ENCODE measurements at places on chromosomes 5 and 9.
A peak's percentile ranks its signal among the peaks of the same experiment; 100 is the strongest.

GRCh38 chr5:122297587-122298298, 14.3 kb upstream of the SNCAIP start:
- DNase-seq: no peak

DNA sequence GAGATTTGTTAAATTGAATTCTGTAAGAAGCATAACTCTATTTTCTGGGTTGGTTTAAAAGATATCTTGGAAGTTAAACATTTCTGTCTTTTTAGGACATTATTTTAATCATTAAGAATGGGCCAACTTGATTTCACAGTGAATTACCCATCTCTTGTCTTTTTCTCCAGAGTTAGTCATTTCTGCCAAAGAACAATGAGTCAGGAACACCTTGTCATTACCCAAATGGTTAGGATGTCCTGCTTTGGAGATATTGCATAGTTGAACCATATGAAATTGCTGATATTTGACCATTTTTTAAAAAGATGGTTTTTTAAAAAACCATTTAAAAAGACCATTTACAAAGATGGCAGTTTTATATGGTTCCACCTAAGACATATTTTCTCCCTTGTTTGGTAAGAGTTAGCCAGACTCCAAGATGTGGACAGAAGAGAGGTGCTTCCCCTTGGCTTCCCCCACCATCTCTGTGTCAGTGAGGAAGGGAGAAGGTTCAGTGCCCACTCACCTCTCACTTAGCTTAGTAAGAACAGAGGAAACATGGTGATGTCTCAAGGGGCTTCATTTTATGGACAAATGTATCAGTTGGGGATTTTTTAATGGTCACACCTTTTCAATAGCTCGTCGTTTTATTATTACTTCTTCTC, 103.0 kb downstream of the PCSK1 start:
- DNase-seq: no peak

GRCh38 chr9:69985971-69986370, 57.7 kb upstream of the MAMDC2 start:
- no peak for DNase-seq

DNA sequence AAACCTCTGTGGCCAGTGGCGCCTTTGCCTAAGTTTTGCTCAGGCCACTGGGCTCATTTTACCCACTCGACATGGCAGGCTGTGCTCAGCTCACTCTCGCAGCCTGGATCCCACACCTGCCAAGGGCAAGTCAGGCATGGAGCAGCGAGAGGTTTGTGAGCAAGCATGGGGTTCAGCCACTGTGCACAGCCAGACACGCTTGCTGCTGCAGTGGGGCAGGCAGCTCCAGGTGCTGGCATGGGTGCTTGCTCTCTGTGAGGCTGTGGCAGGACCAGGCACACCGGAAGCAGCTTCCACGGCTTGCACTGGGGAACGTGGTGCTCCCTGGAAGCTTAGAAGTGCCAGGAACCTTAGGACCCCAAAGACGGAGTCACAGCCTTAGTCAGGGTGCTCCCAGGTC, 470.1 kb downstream of the CDH9 start:
- DNase-seq: no peak

DNA sequence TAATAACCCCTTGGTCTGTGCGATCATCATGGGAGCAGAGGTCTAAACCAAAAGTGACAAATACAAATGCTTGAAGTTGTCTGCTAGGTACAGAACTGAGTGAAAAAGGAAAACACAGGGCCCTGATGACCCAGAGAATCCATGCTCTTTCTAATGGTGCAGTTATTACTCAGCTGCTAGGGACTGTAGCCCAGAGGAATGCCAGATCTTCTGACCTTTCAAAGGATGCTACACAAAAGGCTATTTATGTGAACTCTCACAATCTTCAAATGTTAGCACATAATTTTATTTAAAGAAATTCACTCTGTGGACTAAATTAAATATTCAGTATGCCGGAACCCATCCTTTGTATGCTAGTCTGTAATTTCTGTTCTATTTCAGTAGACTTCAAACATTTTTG, 79.9 kb downstream of the PRR16 start:
- DNase-seq: no peak

GRCh38 chr5:9268226-9268625, 277.6 kb downstream of the SEMA5A start:
- DNase-seq: no peak

- DNase-seq: peak; percentile 87
Observed at GRCh38 chr5:81428861-81429260, 34.9 kb upstream of the ACOT12 start.

- DNase-seq: no peak
Observed at GRCh38 chr9:112341730-112342129, 8.3 kb upstream of the PTBP3 start.

GRCh38 chr5:54309691-54310432, 511 bp downstream of the ARL15 start:
- peak; percentile 62 for DNase-seq

GRCh38 chr9:70076678-70077077, 33.0 kb downstream of the MAMDC2 start:
- no peak for DNase-seq

- DNase-seq: no peak
Observed at GRCh38 chr5:11955331-11955730, 51.1 kb upstream of the CTNND2 start.

- no peak for DNase-seq
Observed at GRCh38 chr5:32251871-32252458, 60.8 kb downstream of the MTMR12 start.

DNA sequence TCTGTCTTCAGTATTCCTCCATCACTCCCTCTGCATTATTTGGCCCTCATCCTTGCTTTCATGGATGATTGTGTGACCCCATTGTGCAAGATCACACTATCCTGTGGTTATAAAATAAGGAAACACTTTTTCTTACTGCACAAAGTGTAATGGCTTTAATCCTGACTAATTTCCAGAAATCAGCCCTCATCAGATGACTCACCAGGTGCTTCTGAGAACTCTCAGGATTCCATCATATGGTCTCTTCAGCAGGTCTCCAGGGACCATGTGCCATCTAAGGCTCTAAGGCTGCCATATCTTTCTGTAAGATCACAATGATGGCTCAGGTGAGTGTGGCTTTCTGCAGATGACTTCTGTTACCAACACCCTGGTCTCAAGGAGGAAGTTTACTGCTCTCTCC, 27.3 kb upstream of the FER start:
- no peak for DNase-seq

GRCh38 chr9:100285080-100285479, 67.7 kb downstream of the TEX10 start:
- DNase-seq: no peak

DNA sequence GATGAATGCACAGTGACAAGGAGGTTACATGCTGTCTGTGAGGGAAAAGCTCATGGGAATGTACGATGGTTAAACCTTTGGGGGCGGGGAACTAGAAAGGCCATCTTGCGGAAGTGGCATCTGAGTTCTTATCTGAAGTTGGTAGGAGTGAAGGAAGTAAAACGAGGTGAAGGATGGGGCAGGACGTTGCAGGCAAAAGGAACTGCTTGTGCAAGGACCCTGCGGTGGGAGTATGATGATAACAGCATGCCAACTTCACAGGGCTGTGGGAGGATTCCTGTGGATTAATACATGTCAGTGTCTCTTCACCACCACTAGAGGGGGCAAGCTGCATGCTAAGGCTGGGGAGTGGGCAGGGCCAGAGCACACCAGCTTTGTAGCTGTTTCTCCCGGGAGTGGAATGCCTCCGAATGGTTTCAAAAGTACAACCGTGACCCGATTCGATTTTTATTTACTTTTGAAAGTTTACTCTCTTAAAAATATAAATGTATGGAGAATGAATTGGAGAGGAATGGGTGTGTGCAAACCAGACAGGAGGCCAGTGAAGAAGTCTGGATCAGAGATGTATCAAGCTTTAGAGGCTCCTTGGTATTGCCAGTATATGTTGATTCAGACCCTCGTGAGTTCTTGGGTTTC, 62.5 kb downstream of the CYFIP2 start:
- peak; percentile 71 for DNase-seq

DNA sequence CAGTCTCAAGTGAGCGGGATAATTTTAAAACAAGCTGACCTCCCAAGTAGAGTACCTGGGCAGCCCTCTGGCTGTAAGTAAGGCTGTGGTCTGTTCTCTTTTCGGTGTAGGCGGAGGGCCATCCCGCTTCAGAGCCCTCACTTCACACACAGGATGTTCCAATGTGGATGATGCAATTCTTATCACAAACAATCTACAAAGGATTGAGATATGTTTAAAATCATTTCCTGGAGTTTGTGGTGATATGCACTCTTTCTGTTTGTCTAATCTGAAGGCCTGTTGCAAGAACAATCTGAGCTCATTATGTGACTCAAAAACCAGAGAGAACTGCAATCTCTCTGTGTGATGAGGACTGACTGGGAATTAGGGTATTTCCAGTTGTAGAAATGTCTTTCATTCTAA, 42.5 kb downstream of the ITGA2 start:
- DNase-seq: peak; percentile 88

- no peak for DNase-seq
Observed at GRCh38 chr9:112170235-112170634, 4.9 kb downstream of the SUSD1 start.

GRCh38 chr9:96061293-96061987, 185.9 kb downstream of the ERCC6L2 start:
- DNase-seq: peak; percentile 65

DNA sequence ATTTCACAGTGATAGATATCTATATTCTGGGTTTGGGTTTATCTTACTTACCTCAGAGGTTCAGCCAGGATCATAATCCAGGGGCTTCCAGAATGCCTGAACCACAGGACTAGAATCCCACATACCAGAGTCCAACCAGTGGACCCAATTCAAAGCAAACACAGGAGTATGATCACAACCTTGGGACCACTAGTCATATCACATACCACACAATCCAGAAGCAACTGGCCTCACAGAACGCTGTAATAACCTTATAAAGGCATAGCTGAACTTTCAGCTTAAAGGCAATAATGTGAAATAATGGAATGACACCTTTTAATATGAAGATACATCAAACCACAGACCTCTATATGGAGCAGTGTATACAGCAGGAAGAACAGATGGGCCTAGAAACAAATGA, 25.3 kb downstream of the RAPGEF6 start:
- DNase-seq: no peak

- DNase-seq: no peak
Observed at GRCh38 chr9:92185096-92185495, 69.9 kb upstream of the SPTLC1 start.

- no peak for DNase-seq
Observed at GRCh38 chr5:135112008-135112725, 78.1 kb upstream of the PITX1 start.

- no peak for DNase-seq
Observed at GRCh38 chr9:98804083-98804482, 3.4 kb upstream of the GALNT12 start.

- DNase-seq: no peak
Observed at GRCh38 chr5:102622262-102622661, 123.5 kb upstream of the SLCO6A1 start.
